ENCODE measurements at places on chromosomes 6 and 20.

DNA sequence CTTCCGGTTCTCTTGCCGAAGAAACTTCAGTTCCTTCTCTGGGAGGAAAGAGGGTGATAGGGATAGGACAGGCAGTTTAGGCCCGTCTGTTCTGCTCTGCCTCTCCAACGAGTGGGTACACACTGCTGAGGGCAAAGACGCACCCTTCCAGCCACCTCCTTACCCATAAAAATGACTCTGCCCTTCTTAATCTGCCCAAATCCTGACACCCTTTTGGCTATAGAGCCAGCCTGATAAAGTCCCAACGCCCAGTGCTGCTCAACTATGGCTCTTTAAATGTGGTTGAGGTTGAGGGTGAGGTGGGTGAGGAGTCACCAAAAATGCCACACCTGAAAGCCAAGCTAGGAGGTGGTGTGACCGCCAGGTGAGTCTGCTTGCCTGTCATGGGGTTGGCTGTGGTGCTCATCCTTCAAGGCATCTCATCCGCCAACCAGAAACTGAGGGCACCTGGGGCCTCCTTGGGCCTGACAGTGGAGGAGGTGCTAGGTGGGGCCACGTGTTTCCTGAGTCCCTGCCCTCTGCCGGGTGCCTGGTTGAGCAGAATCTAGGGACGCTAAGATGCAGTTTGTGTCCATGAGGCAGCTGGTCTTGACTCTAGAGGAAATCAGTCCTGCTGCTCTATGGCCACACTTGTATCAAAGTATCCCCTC, 16.3 kb downstream of the CCDC167 start:
- no peak for DNase-seq

DNA sequence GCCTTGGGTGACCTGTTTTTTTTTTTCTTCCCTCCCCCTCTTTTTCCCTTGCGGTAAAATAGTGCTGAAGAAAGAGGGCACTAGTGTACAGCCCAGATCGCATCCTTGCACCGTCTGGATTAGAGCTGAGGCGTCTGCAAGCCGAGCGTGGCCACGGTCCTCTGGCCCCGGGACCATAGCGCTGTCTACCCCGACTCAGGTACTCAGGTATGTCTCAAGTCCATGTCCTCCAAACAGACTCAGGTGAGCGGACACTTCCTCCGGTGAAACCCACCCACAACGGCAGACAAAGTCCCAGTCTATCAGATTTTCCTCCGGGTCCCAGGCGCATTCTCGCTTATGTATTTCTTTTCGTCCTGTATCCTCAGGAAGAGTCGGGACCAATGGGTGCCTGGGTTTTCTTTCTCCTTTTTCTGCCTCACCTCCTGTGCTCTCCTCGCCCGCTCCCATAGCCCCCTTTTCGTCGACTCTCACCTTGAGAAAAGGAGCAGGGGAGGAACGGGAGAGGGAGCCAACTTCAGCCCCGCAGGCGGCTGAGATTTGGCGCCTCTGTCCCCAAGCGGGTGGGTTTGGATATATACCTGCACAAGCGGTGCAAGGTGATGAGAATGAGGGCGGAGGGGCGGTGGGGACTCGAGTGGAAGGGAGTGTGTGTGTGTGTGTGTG, 1.1 kb upstream of the GRM1 start:
- DNase-seq, result no peak

- DNase-seq, result no peak
Measured at GRCh38 chr20:61753316-61753942, 312.3 kb downstream of the TAF4 start.

DNA sequence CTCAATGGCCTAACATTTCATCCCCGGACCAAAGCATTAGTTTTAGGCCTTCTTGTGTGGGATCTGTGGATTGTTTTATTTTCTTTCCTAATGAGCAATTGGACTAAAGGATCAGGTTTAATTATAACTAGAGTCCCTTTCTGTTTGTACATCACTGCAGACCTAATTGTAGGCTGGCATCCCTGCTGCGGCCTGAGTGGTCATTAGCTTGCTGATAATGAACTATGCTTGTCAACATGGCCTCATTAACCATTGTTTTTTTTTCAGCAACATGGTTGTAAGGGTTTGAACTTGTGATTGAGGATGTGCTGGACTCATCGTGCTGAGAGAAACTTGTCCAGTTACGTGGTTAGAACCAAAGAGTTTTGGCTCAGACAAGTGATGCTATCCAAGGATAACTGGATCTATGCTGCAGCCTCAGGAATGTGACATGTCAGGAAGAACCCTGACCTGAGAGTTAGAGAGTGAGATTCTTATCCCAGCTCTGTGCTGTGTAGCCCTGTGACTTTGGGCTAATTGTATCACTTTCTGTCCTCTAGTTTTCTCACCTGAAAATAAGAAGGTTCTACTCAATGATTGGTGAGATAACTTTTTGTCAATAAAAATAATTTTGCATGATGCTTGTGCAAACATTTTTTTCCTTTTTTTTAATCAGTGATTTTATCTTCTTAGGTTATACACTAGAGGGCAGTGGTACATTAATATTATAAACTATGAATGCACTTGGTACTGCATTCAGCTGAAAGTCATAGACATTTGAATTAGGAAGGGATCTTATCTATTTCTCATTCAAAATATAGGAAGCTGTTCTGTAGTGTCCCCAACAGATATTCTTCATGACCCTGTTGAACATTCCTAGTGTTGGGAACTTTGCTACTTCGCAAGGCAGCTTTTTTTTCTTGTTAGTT, 140.9 kb downstream of the RNF144B start:
- DNase-seq, result no peak

- DNase-seq, result peak; percentile 43
Measured at GRCh38 chr20:53582574-53583351, 10.9 kb downstream of the ZNF217 start.

- no peak for DNase-seq
Measured at GRCh38 chr20:62907384-62908317, 18.7 kb downstream of the DIDO1 start.

- no peak for DNase-seq
Measured at GRCh38 chr6:80333342-80333741, 226.9 kb downstream of the BCKDHB start.

- DNase-seq, result no peak
Measured at GRCh38 chr6:46208303-46208702, 37.5 kb upstream of the ENPP5 start.

GRCh38 chr6:4316867-4317400, 181.6 kb upstream of the ECI2 start:
- no peak for DNase-seq

GRCh38 chr20:35552914-35553313, 11.0 kb downstream of the ERGIC3 start:
- DNase-seq, result no peak

DNA sequence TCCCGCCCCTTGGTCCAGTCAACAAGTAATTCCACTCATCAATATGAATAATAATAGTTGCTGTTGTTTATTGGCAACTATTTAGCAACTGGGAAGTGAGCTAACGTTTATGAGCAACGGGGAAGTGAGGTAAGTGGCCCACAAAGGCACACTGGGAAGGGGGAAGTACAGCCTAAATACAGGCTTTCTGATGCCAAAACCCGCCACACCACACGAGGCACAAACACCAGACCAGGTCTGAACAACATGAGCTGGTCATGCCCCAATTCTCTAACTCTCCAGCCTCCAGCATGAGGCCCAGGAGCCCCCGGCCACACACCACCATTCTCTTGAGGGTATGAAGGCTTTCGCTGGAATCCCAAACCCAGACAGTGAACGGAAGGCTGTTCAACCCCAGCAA, 50.8 kb downstream of the PREX1 start:
- no peak for DNase-seq

- no peak for DNase-seq
Measured at GRCh38 chr20:53079261-53079691, 107.1 kb downstream of the TSHZ2 start.

GRCh38 chr6:138988469-138988834, 399 bp upstream of the REPS1 start:
- no peak for DNase-seq

DNA sequence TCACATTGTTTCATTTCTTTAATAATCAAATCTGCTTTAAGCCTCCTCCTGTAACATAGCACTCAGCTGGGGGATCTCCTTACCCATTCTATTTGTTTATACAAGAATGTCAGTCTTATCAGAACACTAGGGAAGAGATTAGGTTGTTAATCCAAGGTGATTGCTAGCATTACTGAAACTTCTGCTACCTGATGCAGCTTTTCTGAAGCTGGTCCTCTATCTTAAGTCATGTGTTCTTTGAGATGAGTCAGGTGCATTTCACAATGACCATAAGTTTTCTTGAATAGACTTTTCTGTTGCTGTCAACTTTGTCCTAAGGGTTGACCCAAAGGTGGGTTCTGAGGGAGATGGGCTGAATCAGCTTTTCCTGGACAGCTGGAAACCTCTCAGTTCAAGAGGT, 60.7 kb upstream of the SYNCRIP start:
- no peak for DNase-seq

GRCh38 chr20:19692685-19693119, 65.4 kb upstream of the RIN2 start:
- DNase-seq, result peak; percentile 11

GRCh38 chr20:24166123-24166381, 177.5 kb upstream of the GGTLC1 start:
- no peak for DNase-seq

DNA sequence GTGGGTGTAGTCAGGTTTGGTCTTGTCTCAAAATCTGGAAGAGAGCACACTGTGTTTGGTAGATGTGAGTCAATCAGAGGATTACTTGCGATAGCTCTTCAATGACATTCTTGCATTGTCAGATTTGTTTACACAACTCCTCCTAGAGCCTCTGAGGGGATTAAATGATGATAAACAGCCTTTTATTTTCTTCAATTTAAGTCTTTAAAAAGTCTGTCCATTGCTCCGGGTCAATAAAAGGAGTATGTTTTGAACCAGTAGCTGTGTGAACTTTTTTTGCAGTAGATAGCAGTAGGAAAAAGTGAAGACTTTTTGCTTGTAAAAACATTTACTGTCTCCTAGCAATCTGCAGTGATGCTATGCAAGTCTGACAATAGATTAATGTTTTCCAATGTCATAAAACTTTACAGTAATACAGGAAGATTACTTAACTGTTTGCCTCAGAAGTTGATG, 49.9 kb downstream of the GJA1 start:
- no peak for DNase-seq

GRCh38 chr6:44708208-44708607, 320.7 kb downstream of the CDC5L start:
- peak; percentile 4 for DNase-seq

DNA sequence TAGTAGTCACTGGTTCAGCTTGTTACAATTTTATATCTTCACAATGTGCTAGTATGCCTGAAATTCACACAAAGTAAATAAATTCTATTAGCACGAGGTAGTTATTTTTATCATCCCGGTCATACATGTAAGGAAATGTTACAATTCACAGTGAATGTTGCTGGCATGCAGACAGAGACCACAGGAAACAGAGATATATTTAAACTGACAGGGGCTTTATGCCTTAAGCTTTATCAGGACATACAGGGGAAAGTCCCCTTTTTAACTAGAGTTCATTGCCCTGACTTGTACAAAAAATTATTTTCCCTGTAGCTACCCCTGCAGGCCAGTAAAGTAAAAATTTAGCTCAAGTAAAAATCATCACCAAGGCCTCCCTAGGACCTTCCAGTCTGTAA, 712.0 kb upstream of the NRSN1 start:
- no peak for DNase-seq

DNA sequence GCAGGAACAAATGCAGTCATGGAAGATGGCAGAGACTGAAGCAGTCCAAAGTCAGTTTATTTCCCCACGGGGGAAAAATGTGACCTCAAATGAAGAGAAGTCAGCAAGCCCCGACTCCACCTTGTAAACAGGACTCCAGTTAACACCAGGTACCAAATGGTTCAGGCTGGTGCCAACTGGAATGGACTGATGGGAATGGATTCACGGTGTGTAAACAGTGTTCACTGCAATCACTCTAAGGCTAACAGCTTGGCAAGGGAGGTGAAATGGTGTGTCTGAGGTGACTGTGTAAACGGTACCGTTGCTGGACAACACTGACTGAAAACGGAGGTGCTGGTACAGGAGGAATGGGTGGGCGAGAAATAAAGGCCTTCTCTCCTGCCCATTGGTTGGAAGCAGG, 12.0 kb downstream of the PLAGL2 start:
- DNase-seq, result no peak

DNA sequence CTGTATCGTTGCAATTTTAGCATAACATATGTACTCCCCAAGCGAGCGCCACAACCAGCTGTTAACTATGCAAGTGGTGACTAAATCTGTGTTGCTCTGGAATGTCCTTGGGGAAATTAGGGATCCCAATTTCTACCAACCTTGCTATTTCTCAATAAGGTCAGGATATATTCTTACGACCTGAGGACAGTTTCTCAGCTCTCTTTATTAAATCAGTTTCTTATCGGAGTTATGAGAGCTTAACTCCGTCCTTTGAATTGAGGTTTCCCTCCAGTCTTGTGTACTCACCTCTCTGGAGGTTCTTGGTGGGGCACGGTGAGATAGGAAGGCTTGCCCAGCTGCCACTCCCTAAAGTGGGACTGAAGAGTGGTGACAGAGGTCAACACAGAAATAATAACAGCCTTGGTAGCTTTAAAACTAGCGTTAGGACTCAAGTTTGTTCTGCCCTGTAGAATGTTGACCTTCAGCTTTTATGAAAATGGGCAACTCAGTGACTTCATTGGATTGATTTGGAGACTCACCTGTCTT, 694 bp downstream of the MRPS18B start:
- DNase-seq, result no peak

GRCh38 chr6:47047479-47048407, 5.6 kb upstream of the ADGRF1 start:
- DNase-seq, result no peak

- DNase-seq, result no peak
Measured at GRCh38 chr6:35602133-35602946, 86.4 kb downstream of the FKBP5 start.

DNA sequence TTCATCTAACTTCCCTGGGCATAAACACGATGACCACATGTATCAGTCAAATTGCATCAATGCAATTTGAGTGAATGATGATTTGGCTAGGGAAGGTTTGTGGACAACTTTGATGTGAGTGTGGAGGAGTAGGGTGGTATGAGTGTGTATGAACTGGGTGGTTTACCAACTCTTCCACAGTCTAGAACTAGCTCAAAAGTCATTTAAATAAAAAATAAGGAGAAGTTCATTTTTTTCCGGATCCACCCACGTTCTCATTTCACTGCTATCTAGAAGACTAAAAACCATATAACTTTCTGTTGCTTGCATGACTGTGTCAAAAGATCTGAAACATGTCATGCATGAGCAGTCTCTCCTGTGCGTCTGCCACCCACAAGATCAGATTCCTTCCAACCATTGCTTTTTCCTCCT, 23.6 kb downstream of the SLC35D3 start:
- no peak for DNase-seq

DNA sequence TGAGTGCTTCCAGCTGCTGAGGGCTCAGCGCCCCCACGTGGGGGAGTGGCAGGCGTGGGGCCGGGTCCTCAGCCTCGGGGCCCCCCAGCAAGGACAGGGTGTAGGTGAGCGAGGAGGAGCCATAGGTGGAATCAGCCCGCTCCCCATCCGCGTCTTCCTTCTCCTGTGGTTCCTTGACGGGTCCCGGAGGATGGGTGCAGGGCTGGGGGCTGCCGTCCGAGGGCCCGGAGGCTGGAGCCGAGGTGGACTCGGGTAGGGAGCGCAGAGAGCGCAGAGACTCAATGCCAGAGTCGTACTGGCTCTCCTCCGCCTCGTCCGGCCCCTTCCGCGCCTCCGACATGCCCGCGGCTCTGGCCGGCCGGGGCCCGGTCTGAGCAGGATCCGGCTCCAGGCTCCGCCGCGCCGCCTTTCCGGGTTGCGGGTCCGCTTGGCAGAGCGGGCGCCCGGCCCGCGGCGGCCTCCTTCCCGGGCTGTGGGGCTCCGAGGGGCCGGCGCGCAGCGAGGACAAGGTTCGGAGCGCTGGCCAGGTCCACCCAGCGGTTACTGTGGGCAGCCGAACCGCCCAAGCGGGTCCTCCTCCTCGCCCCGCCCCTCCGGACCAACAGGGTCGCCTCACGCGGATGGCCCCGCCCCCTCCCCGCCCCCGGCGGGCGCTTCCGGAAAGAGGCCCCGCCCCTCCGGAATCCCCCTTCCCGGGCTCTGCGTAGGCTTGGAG, at the start of gene NFKBIE:
Gene NFKBIE (minus strand): TSS at position 545 of the 715 bp plus-strand sequence. CDS start 205 bp downstream, at position 340.
- peak; percentile 90 for DNase-seq
